Glomerular endothelial cell (primary cell): ENCODE measurements at places on chromosomes 3 and 15. TPM values are rescaled to one million over a fixed set of nuclear protein-coding genes. Genes with fewer than 3 reads are reported as not detected.

DNA sequence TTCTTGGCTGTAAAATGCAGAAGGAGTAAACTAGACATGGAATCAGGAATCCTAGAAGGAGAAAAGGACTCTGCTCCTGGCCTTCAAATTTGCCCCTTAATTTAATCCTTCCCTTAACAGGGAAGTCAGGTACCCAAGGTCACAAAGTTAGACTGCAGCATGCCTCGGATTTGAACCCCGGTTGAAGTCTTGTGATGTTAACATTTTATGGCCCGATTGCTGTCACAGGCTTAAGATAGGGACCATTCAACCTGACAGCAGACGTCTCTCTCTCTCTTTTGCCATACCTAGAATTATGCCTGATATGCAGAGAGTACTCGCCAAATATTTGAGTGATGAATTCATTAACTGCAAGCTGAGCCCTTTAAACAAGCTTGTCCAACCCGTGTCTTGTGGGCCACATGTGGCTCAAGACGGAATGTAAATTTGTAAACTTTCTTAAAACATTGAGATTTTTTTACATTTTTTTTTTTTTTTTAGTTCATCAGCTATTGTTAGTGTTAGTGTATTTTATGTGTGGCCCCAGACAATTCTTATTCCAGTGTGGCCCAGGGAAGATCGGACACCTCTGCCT is 217.2 kb downstream of the THSD4 start:
- DNase-seq, result no peak

DNA sequence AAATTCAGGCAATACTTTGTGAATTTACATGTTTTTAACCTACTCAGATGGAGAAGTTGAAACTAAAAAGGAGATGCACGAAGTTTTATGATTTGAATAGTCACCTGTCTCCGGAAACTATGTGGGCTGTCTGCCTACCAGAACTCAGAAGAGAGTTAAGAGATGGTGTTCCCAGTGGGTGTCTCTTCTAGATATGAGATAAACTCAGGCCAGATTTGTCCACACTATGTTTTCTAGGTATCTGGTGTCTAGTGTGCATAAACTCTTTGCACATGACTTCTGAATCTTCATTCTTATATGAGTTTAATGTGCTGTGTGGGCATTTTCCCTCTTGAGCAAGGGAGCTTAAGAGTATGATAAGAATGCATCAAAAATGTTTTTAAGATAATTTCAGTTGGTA is 222.8 kb downstream of the FOXP1 start:
- DNase-seq, result no peak

DNA sequence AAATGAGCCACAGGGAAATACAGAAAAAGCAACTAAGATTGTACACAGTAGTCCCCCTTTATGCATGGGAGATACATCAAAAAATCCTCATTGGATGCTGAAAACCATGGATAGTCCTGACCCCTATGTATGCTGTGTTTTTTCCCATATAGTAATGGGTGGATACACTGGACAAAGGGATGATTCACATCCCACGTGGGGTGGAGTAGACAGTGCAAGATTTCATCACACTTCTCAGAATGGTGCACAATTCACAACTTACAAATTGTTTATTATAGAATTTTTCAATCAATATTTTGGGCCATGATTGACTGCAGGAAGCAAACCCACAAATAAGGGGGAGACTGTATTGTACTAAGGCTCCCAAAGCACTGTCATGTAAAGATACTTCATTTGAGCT is 224.4 kb upstream of the STRIT1 start:
- DNase-seq, result no peak

GRCh38 chr3:65597226-65597951 is 441.3 kb downstream of the MAGI1 start:
- no peak for DNase-seq

DNA sequence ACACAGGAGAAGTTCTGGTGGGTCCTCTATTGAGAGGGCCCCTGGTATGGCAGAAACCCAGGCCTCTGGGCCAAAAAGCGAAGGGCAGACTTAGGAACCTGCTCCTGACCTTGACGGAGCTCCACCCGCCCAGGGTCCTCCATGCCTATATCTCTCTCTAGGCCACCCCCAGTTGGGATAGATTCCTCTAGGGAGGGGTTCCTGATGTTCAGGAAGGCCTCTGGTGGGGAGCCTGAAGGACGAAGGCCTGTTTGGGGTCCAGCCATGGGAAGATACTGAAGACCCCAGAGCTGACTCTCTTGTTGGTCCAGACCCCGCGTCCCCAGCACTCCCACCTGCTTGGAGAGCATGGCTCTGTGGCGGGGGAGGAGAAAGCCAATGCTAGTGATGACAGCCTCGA is 104.2 kb downstream of the CORO2B start:
- DNase-seq, result no peak

- no peak for DNase-seq
These were observed 65.1 kb downstream of the HMCES start for GRCh38 chr3:129343643-129344360.

DNA sequence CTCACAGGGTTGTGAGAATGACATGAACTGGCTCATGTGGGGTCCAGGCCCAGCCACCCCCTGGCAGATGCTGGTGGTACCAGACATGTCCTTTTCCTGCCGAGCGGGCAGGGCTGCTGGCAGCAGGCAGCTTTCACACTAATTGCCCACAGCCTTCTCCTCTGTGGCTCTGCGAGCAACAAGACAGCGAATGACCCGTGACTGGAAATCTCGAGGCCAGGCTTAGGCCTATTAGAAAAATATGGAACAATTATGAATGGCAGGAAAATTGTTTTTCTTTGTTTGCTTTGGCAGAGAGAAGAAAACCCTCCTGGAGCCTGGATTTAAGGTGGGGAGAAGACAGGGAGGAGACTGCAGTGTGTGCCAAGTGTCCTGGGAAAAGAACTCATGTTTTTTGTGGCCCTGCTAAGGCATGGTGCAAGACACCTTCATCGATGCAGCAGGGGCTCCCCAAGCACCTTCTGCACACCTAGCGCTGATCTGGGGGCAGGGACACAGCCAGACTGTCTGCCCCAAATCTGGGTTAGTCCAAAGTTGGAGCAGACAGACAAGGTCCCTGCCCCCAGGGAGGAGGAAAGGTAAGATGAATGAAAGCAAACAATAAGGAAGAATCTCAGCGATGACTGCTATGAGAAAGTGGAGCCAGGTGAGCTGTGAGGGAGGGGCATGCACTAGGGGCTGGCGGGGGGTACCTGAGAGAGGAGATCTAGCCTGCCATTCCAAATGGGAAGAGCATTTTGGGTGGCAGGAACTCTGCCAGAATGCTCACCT is 193.8 kb upstream of the TLE3 start:
- no peak for DNase-seq

PRR20G gene
- total RNA-seq, result not detected in 2 replicates

A4GNT gene
- not detected in 2 replicates for total RNA-seq

LEKR1 gene
- total RNA-seq, result 0.34 TPM in 1 of 2 replicates, not detected in the other

CHRNB4 gene
- not detected in 2 replicates for total RNA-seq

FANCD2OS gene
- not detected in 2 replicates for total RNA-seq
